Posterior vena cava (tissue), 2 donors: ENCODE measurements at places on chromosomes 7 and 10. TPM values are rescaled to one million over a fixed set of nuclear protein-coding genes. Genes with fewer than 3 reads are reported as not detected.

GRCh38 chr7:133675510-133676218 lies 422.8 kb downstream of the EXOC4 start:
- no peak for DNase-seq

Gene ANKRD7
- total RNA-seq, result 0.48 TPM

- DNase-seq, result no peak
Measured at GRCh38 chr7:78420001-78420400, 621.4 kb downstream of the PHTF2 start.

Gene PTPN12
- 92.6 TPM for total RNA-seq

GRCh38 chr7:102439963-102440795 lies 6.8 kb downstream of the ORAI2 start:
- DNase-seq, result peak; percentile 89

Gene WDR86
- 6.2 TPM for total RNA-seq

GRCh38 chr7:108565987-108566386 lies 3.5 kb downstream of the THAP5 start:
- DNase-seq, result no peak
